ENCODE measurements at places on chromosomes 6 and 20.
A peak's percentile ranks its signal among the peaks of the same experiment; 100 is the strongest.

DNA sequence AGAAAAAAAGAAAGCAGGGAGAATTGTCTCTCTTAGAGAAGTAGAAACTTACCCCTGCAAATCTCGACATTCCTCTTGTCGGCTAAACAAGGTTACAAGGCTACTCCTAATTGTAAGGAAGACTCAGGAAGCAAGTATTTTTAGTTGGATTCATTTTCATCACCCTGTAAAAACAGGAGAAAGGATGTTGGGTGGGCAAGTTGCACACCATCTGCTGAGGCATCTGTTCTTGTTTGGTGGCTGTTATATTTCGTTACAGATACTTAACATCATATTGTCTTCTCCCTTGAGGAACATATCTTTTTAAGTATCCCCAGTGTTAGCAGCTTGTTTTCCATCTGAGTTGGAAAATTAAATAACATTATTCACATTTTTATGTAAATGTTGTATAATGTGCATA lies 187.5 kb downstream of the PLCB4 start:
- no peak for DNase-seq

- DNase-seq, result peak; percentile 79
Measured at GRCh38 chr20:50987493-50988210, 29.0 kb downstream of the MOCS3 start.

GRCh38 chr20:25253606-25254275 lies 5.9 kb downstream of the PYGB start:
- DNase-seq, result no peak

GRCh38 chr6:74993136-74993535 lies 212.7 kb downstream of the COL12A1 start:
- DNase-seq, result no peak
